Right ventricle myocardium superior (tissue), 1 donor: ENCODE measurements at places on chromosomes 1 and 21. TPM values are rescaled to one million over a fixed set of nuclear protein-coding genes. Genes with fewer than 3 reads are reported as not detected.
A peak's percentile ranks its signal among the peaks of the same experiment; 100 is the strongest.

GRCh38 chr1:202016022-202016810 lies 5.8 kb downstream of the ELF3 start:
- no peak for DNase-seq

DNA sequence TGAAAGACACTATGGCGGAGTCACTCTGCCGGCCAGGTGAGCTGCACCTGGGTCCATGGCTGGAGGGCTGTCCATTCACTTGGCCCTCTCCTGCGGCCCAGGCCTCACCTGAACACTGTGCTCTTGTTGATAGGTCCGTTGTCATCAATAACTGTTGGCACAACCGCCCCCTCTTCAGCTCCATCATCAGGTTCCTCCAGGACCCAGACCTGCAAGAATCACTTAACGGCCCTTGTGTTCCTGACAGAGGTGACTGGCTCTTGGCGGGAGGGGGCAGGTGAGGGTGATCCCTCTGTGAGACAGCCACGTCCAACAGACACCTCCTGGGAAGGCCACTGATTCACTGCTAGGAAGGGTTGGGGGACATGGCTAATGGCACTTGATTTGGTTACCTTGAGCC lies 54.9 kb downstream of the INAVA start:
- no peak for DNase-seq

The TCP10L gene
- 2.4 TPM for total RNA-seq

- no peak for DNase-seq
Observed at GRCh38 chr21:35582731-35583130, 477.6 kb downstream of the SETD4 start.

The SAMD13 gene
- total RNA-seq: 0.73 TPM

GRCh38 chr1:156796340-156797097 lies 20.1 kb downstream of the SH2D2A start:
- no peak for DNase-seq

DNA sequence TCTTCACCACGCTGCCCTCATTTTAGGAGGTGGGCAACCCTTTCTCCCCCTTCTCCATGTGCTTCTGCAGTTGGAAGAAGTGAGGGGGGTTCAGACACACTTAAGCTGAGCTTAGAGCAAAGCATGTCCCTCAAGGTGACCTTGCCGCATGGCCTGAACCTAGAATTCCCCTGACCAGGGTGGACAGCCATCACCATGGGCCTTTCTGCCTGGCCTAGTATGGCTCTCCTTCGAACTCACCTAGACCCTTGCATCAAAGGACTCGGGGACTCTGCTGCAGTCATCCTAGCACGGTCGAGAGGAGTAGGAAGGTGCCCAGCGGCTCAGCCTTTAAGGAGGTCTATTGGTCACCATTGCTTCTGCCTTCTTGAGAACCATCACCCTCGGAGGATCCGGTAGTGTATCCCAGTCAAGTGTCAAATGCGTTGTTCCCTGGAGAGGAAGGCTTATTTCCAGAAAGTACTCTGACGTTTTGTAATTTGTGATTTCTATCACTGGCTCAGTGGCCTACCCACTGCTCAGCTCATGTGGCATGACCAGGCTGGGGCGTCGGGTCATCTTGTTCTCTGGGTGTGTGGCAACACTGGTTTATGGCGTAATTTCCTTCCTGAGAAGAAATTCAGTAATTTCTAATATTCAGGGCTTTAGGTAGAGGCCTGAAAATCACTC lies at the start of gene KCNE1:
KCNE1 (minus strand) TSS at position 424 of the 669 bp plus-strand sequence. CDS start 62,576 bp downstream, outside the sequence.
- peak; percentile 62 for DNase-seq

DNA sequence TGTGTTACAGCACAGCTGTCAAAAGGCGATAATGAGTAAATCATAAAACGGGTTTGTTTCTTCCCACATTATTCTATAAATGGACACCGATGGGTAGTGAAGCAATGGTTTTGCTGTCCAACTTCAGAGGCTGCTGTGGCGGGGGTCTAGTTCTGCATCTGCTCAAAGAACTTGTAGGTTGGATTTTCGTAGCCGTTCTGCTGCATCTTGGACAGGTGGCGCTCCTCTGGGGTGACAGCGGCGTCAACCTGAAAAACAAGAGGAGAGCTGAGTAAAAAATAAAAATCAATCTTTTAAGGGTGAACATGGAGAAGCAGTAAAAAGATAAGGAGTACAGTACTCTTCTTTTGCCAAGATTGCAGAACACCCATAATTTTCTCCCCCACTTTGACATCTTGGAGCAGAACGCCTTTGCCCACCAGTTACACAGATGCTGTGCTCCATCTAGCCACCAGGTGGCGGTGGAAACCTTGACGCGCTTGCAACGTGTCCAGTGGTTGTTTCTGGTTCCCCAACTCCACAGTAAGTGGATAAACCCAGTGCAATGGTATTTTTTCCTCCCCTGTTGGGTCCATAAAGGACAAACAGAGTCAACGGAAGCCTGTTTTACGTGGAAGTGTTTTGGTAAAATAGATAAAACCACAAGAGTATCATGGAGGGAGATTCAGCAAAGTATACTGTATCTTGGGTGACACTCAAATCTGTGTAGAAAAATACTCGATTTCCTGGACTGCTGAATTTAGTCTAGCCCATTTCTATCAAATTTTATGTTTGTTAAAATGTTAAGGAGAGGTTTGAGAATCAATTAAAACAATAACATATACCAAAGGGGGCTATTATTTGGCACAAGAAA lies 147.0 kb downstream of the GABPA start:
- peak; percentile 78 for DNase-seq

The TOR1AIP1 gene
- 35.3 TPM for total RNA-seq

- DNase-seq: no peak
Observed at GRCh38 chr1:45299981-45300668, 26.6 kb upstream of the HPDL start.

The CLEC20A gene
- total RNA-seq: not detected

DNA sequence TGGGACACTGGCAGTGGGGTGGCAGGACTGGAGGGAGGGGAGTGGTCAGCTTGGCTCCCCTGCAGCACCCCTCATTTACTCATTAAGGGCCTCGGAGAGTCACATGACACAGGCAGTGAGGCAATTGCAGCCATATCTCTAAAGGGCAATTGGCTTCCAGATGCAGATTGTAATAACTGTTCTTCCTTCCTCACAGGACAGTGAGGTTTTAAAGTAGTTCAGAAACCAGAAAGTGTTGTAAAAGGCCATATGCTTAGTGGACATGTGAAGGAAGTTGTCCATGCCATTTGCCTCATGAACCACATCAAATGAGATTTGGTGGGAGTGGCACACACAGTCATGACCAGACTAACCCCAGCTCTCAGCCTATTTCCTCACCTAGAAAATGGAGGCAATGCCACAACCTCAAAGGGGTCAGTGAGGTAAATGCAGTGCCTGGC lies 11.1 kb downstream of the MTX1 start:
- DNase-seq: no peak

- no peak for DNase-seq
Observed at GRCh38 chr1:175443332-175443731, 250.8 kb upstream of the KIAA0040 start.

The ARPC5 gene
- 32.9 TPM for total RNA-seq

- DNase-seq: no peak
Observed at GRCh38 chr1:239977416-239977815, 114.3 kb upstream of the FMN2 start.

The CHI3L2 gene
- 3.7 TPM for total RNA-seq

- DNase-seq: no peak
Observed at GRCh38 chr1:240351690-240352089, 260.0 kb downstream of the FMN2 start.

- no peak for DNase-seq
Observed at GRCh38 chr21:36828891-36829515, 130.1 kb downstream of the SIM2 start.

DNA sequence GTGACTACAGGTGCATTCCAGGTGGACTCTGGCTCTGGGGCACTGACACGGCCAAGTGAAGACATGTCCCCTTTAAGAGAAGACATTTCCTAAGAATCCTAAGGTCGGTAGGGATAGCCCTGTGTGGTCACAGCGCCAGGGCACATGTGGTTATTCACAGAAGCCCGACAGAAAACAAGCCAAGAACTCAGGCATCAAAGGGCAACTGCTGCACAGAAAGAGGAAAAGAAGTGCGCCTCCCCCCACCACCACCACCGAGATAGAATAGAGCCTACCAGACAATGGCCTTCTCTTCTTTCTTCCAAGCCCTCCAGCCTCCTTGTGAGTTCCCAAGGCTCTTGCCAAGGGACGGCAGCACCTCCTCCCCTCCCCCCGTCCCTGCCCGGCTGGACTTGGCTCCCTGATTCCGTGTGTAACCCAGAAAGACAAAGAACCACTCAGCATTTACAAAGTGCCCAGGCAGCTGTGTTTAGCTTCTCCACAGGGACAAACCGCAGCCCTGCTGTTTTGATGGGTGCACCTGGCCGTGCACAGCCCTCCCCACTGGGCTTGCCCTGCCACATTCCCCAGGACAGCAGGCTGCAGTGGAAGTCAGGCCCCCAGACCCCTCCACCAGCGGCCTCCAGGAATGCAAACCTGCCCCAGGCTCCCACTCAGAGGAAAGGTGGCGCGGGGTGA lies 30.2 kb downstream of the TMPRSS2 start:
- DNase-seq: no peak

DNA sequence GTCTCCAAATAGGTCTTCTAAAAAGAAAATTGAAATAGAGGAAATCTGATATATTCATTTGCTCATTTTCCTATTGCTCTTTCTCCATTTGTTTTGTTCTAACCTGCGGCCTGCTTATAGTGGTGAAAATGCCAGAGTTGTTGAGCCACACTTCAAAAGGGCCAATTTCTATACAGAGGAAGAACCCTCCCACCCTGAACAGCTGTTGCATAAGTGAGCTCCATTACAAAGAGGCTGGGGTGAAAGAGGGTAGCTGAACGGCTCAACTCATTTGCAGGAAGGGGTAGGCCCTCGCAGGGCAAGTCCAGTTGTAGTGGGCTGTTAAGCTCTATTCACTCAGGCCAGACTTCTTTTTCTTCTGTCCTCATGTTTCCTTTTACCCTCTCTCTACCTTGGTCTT lies 8.8 kb downstream of the ADCY10 start:
- DNase-seq: no peak

- DNase-seq: no peak
Observed at GRCh38 chr1:32666901-32667566, 16.0 kb downstream of the RBBP4 start.

The ARL8A gene
- 69.5 TPM for total RNA-seq

DNA sequence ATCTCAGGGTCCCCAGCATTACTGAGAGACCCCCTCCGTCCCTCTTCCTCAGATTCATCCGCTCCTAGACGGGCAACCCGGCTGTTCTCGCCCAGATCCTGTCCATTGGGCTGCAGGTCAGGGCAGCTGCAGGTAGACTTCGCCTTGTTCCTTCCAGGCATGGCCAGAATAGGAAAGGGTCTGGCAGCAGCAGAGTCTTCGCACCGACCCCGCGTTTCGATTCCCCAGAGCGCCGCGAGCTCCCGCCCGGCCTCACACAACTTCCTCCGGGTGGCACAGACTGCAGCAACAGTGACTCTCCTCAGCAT lies 265 bp downstream of the NRDC start:
- no peak for DNase-seq

DNA sequence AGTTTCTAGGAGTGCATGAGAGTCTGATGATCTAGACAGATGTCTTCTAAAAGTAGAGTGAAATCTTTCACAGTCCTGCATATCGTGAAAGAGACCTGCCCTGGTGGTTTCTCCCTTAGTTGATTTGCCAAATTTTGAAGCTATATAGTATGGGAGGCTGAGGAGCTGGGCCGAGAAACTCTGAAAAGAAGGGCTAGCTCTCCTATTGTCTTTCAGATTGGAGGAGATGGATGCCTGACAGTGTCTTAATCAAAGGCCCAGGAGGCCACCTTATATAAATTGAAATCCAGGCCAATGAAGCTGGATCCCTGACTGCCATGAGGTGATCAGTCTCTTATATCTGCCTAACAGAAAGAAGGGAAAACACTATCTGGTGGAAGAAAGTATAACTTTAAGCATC lies 18.4 kb upstream of the CD84 start:
- DNase-seq: no peak

The FMOD gene
- total RNA-seq: 5.9 TPM

The CHIA gene
- total RNA-seq: not detected

DNA sequence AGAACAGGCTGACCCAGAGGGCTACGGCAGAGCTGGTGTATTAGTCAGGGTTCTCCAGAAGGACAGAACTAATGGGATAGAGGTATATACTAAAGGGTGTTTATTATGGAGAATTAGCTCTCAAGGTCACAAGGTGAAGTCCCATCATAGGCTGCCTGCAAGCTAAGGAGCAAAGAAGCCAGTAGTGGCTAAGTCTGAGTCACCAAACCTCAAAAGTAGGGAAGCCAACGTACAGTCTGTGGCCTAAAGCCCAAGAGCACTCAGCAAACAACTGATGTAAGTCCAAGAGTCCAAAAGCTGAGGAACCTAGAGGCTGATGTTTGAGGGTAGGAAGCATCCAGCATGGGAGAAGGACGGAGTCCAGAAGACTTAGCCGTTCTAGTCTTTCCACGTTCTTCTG lies 179.2 kb downstream of the BACH1 start:
- no peak for DNase-seq

- no peak for DNase-seq
Observed at GRCh38 chr1:89454845-89455521, 69.6 kb upstream of the LRRC8B start.

DNA sequence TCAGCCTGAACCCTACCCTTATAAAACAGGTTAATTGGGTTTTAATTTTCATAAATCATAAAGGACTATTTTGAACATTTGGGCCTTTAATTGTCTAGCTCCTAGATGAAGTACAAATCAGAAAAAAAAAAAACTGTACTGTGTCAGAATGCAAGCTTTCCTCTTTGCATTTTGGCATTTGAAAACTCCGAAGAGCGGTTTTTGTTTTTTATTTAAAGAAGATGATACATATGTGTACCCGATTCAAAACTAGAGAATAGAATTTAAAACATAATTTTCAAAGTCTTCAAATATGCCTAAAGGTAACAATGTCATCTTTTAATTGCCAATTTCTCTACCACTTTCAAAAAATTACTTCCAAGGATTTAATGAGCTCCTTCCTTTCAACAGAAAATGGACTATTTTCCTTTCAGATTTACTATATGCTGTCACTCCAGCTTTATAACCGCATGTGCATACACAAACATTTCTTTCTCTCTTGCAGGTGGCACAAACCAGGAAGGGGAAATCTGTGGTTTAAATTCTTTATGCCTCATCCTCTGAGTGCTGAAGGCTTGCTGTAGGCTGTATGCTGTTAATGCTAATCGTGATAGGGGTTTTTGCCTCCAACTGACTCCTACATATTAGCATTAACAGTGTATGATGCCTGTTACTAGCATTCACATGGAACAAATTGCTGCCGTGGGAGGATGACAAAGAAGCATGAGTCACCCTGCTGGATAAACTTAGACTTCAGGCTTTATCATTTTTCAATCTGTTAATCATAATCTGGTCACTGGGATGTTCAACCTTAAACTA lies 33.7 kb downstream of the MRPL39 start:
- DNase-seq: no peak

The FAM110D gene
- 4.0 TPM for total RNA-seq

The LRRC53 gene
- not detected for total RNA-seq

The RNU1-1 gene
- 9,391 TPM for total RNA-seq

- no peak for DNase-seq
Observed at GRCh38 chr21:42711667-42712066, 58.2 kb downstream of the PDE9A start.

- no peak for DNase-seq
Observed at GRCh38 chr1:186657481-186657880, 22.7 kb downstream of the PTGS2 start.

The ESRRG gene
- total RNA-seq: 45.5 TPM
